ENCODE measurements at places on chromosomes 4 and X.
A peak's percentile ranks its signal among the peaks of the same experiment; 100 is the strongest.

- no peak for DNase-seq
Observed at GRCh38 chr4:149836546-149836945, 20.9 kb upstream of the IQCM start.

DNA sequence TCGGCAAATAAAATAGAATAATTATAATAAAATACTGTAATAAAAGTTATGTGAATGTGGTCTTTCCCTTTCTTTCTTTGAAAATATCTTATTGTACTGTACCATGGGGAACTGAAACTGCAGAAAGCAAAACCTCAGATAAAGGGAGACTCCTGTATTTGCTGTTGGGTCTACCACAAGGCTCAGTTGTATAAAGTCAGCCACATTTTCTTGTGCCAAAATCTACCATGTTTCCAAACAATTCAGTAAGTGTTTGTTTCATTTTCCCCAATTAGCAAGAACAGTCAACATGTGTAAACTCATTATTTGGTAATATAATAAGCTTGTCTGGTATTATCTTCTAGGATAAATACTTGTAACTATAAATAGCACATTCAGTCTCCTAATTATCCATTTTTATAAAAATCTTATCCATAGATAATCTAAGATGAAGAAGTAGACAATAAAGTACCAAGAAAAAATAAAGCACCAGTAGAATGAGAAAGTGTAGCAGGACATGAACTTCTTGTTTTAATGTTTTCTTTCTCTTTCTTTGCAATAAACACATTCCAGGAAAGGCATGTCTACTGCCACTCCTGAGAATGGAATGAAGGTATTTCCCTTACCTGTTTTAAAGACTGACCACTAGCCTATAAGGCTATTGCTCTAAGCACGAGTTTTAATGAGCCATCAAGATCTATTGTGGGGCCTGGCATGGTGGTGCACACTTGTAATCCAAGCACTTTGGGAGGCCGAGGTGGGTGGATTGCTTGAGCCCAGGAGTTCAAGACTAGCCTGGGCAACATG, 15.0 kb upstream of the OTUD4 start:
- DNase-seq: no peak

DNA sequence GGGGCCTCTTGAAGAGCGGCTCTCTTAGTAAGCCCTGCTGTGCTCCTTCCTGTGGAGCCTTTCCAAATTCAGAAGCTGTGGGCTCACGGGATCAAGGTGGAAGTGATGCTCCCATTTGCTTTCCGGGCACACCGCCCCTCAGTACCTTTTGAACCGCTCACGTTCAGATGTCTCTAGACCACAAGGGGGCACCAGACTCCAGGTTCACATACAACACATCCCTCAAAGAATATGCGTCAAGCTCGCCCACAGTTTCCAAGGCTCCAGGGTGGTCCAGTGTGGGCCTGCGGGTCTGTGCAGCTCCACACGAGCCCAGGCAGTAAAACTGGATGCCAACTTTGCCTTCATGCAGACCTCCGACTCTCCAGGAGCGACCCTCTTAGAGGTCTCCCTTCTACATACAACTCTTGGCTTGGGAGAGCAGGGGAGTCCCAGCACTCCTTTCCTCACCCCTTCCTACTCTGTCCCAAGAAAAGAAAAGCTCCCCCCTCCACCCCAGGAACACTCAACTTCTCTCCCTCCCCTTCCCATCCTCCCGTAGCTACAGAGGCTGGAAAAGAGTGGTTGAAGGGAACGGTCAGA, 11.0 kb downstream of the SUPT20HL1 start:
- peak; percentile 59 for DNase-seq

DNA sequence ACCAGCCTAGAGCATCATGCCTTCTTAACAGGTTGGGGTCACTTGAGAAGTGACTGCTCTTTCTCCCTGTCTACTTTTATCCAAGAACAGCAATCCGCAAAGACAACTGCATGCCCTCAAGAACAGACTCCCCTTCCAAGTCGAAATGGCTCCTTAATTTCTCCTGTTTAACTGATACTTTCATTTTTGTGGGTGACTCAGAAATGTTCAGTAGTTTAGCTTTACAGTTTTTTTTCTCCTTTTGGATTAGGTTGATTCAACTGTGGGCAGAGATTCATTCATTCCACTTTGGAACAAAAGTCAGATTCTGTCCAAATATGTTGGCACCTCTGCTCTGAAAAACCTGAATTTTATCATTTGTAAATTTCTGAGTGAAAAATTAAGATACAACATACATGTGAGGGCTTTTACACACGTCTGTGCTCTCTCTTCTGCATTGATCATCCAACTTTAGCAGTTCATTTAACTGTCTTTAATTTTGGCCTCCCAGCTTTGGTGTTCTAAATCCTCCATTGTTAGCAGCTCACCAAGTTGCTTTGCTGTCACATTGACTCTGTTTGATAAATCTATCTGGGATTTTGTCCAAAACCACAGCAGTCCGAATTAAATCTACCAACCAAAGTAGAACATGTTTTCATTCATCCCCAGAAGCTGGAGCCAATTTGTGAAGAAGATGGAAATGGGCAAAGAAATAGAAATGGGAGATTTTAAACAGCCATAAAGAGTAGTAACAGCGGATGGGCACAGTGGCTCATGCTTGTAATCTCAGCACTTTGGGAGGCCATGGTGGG, 50.0 kb downstream of the HOPX start:
- no peak for DNase-seq

- DNase-seq: no peak
Observed at GRCh38 chr4:89129080-89129640, 17.8 kb downstream of the TIGD2 start.

- no peak for DNase-seq
Observed at GRCh38 chr4:83124111-83124780, 9.7 kb upstream of the PLAC8 start.

GRCh38 chr4:119025420-119025819, 110.2 kb upstream of the MYOZ2 start:
- DNase-seq: no peak

DNA sequence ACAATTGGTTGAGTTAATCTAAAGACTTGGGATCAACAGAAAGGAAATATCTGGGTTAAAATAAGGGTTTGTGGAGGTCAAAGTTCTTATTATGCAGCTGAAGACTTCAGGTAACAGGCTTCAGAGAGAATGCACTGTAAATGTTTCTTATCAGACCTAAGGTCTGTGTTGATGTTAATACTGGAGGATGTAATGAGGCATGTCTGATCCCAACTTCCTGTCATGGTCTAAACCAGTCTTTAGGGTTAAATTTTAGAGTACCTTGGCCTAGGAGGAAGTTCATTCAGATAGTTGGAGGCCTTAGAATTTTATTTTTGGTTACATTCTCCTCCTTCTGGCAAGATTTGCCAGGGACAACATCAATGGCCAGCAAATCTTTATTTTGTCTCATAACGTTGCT, 72.1 kb upstream of the GC start:
- DNase-seq: no peak

- no peak for DNase-seq
Observed at GRCh38 chrX:132745593-132745992, 212.8 kb downstream of the HS6ST2 start.

- no peak for DNase-seq
Observed at GRCh38 chr4:174273930-174274329, 9.5 kb downstream of the FBXO8 start.

GRCh38 chrX:69948276-69948797, 101.4 kb downstream of the AWAT2 start:
- no peak for DNase-seq

GRCh38 chr4:181597766-181598165, 645.4 kb upstream of the TENM3 start:
- DNase-seq: no peak

DNA sequence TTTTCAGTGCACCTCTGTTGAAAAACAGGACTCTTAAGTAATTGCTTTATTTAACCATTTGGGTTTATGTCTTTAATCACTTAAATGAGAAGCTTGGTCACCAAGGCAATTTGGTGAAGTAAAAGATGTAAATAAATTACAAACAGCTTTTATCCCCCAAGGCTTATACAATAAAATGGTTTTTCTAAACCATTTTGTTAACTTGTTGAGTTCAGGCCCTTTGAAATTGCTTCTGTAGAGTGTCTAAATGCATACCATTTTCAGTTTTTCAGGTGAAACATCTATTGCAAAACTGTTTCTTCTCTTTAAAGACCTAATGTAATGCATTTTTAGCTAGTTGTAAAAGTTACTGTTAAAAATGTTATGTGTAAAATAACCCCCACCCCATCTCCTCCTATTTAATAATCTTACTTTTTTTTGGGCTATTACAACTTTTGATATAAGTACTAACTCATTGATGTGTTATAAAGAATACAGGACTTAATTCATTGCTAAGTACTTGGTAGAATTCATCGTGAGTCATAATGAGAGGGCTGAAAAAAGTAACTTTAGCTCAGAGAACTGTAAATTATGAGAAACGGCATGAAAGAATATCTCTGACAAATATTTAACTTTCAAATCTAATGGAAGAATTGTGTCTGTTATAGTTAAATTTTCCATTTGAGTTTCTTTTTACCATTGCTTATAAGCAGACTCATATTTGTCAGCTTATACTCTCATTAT, 4.5 kb downstream of the RAPGEF2 start:
- no peak for DNase-seq

DNA sequence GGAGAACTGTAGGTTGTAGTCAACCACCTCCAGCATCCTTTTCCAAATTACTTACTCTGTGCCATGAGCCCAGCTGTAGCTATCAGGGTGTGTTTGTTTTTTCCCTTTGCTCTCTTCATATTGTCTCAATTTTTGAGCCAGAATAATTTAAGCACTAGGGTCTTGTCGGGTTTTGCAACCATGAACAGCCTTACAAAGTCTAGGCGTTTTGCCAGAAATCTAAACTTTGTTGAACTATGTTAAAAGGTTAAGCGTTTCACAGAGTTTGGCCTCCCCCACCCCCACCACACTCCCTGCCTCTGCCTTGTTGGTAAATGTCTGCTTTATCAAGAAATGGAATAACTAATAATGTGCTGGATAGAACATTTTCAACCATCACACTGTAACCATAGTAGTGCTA, 190.6 kb upstream of the TTC29 start:
- DNase-seq: no peak

DNA sequence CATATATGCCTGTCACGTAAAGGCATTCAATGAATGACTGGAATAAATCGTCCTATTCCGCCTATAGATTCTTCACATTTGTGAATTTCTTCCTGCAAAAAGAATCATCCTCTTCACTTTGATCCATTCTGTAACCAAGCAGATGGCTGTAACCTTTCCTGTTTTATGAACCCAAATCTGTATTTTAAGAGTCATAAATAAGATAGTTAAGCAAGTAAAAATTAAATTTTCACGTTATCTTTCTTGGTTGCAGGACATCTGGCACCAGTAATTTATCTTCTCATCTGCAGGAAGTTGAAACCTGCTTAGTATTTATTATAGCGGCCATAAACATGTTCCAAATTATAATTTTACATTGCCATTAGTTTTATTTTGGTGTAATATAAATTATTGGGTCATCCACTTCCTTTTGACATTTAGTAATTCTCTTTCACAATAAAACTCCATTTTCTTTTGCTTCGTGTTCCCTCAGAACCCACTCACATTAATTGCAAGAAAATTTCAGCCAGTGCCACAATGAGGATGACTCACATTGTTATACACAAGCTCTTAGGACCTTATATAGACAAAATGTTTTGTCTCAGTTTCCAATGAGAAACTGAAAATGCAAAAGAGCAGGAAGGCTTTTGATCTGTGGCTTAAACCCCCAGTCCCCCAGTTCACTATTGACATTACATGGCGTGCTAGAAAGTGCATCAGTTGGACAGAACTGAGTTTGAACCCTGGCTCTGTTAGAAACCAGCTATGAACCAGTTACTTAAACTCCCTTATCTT, 51.1 kb downstream of the TMEM156 start:
- DNase-seq: no peak

GRCh38 chr4:125505621-125506020, 190.9 kb downstream of the FAT4 start:
- DNase-seq: no peak

DNA sequence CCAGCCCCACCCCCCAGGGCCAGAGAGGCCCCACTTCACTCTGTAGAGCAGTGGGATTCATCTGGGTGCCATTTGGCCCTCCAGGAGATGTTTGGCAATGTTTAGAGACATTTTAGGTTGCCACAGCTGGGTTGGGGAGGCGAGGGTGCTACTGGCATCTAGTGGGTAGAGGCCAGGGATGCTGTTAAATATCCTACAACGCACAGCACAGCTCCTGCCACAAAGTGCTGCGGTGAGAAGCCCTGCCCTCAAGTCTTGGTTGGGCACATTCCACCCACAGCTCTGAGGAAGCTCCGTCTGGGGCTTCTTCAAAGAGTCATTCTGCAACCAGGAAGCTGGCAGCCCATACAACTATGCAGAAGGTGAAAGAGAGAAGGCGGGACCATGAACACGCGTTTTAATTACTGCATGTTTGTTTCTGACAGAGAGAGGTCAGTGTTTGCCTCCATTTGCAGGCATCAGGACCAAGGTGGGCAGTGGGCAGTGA, 48.1 kb upstream of the FAM9C start:
- DNase-seq: peak; percentile 76

DNA sequence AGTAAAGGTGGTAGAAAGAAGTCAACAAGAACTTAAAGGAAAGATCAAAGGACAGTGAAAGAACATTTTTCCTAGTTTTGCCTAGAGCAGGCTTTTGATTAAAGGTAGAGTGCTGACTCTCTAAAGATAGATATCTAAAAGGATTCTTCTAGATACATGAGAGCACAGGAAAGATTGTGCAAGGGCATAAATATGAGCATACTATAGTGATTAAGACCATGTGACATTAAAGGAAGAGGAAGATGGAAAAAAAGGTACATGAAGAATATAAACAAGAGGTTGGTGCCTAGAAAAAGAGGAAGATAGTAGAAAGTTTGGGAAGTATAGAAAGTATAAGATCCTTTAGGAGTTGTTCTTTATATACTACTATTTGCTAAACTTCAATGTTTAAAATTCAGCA, 26.1 kb upstream of the TET2 start:
- DNase-seq: no peak

- no peak for DNase-seq
Observed at GRCh38 chrX:51860679-51861078, 32.7 kb upstream of the MAGED1 start.

DNA sequence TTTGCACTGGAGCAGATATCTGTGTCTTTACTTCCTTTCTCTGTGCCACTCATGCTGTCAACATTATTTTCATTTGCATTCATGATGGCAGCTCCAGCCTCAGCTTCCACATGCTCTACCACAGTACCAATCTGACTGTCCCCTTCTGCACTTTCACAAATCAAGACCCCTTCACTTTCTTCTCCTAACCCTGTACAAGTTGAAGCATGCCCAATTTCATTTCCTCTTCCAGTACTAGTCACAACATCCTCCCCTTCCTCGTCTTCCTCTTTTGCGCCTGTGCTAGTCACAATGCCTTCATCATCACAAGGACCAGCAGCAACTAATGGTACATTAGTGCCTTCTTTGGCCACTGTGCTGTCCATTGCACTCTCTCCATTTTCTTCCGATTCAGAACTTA, 26.5 kb downstream of the BOD1L1 start:
- no peak for DNase-seq

GRCh38 chrX:71210816-71211215, 12.2 kb upstream of the GJB1 start:
- no peak for DNase-seq

All from stimulated activated CD4-positive, alpha-beta T cell treated with anti-CD3 and anti-CD28 coated beads, Interleukin-4, amount 100 ng/mL, for 24 hours (primary cell).